Fibroblast of skin of right quadriceps (primary cell): ENCODE measurements at places on chromosomes 4 and X.
A peak's percentile ranks its signal among the peaks of the same experiment; 100 is the strongest.

- DNase-seq = peak; percentile 80
These were observed 88.5 kb upstream of the GPR34 start for GRCh38 chrX:41600291-41600690.

DNA sequence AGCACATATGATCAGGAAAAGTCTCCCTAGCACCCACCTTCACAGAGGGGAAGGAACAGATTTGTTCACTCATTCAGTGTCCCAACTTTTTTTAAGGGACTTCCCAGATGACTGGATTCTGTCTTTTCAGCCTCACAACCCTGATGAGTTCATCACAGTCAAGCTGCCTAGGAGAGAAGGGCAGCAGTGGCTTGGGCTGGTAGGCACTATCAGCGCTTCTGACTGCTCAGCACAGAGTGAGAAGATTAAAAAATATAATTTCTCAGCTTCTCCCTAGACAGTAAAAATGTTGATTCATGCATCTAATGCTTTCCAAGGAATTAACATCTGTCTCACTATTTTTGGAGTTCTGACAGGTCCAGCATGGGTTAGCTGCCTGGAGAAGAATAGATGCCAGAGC, 328.2 kb downstream of the DTHD1 start:
- DNase-seq = no peak

DNA sequence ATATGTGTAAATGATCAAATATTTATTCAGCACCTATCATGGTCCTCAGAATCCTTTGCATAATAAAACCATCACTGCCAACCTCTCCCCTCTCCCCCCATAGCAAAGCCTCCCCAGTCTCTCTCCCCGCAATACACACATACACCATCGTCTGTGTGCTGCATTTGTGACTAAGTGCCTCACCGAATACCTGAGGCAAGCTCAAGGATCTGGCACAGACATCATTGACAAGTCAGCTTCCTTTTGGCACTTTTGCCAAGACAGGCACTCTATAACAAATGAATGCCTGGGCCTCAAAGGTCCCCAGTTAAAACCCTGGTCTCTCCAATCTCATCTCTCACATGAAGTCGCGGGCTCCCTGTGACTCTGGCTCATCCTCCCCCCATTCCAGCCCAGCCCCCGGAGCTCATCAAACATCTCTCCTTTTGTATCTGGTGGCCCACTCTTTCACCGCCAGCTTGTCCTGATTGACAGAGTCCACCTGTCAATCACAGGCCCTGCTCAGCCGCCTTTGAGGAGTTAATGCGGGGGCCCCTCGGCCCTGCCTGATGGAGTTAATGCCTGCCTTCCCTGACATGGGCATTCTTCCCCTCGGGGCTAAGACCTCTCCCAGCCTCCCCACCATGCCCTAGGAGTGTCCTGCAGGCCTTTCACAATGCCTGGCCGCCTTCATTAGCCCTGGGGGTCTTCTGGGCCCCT, 135.8 kb upstream of the ATP6AP2 start:
- DNase-seq = no peak

DNA sequence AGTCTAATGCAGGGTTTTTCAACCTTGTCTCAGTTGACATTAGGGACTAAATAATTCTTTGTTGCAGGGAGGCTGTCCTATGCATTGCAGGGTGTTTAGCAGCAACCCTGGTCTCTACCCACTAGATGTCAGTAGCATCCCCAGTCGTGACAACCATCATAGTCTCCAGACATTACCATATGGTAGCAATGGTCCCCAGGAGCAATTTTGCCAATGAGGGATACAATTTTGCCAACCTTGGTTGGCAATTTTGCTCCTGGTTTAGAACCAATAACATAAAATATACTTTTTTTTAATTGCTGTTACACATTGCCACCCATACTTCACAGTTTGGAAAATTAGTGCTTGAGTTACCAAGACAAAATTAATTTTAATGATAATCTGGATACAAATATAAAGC, 6.0 kb downstream of the EREG start:
- peak; percentile 55 for DNase-seq

DNA sequence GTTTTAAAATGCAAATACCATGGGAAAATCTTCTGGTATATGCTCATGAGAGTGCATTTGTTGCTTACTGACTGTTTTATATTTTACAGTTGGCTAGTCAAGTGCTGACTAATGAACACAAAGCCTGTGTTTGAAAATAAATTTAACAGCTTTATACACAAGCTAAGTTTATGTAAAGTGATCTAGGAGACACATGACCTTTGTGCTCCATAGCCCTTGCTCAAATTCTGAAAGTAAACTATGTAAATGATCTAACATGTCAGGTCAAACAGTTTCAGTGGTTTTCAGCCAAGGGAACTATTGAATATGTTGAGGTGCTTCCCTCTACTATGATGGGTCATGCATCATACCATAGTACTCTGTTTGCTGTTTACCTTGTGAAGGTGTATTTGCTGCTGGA, 36.7 kb downstream of the DIAPH2 start:
- no peak for DNase-seq

DNA sequence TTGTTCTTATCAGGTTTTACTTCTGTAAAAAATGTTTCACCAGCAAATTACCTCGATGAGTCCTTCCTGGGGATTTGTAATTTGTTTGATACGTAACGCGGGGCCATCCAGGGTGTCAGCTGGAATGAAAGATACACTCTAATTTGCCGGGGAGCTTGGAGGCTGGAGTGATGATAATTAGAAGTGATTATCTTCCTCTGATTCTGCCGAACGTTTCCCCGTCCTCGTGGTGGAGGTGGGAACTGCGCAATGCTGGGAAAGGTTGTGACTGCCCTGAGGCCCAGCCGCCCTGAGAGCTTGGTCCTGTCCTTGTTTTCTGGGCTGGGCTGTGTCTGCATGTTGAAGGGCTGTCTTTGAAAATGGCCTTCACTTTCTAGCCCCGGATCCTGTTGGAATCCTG, 48.0 kb downstream of the SORCS2 start:
- DNase-seq = no peak

- DNase-seq = no peak
These were observed 1928.2 kb upstream of the TENM3 start for GRCh38 chr4:180314972-180315371.

DNA sequence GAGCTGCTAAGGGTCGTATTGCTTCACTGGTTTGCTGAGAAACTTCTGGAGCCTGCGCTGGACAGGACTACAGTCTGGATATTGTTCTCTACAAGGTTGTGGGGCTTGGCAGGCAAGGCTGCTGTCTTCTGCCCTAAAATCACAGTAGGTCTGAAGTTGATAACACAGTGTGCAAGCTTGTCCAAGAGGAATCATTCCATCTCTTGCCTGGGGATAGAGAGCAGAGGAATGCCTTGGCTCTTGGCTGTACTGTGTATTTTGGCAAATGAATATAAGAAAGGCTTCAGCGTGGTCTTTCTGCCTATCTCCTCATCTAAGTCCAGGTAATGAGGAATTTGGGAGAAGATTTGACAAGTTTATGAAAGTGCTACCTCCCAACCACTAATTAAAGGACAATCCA, 9.4 kb upstream of the RASL11B start:
- DNase-seq = no peak

GRCh38 chr4:15479913-15480185, 10.2 kb downstream of the CC2D2A start:
- DNase-seq = peak; percentile 48

GRCh38 chr4:70183168-70183939, 12.2 kb upstream of the ODAM start:
- peak; percentile 38 for DNase-seq

- peak; percentile 58 for DNase-seq
These were observed 114.1 kb upstream of the STX18 start for GRCh38 chr4:4655901-4656300.

DNA sequence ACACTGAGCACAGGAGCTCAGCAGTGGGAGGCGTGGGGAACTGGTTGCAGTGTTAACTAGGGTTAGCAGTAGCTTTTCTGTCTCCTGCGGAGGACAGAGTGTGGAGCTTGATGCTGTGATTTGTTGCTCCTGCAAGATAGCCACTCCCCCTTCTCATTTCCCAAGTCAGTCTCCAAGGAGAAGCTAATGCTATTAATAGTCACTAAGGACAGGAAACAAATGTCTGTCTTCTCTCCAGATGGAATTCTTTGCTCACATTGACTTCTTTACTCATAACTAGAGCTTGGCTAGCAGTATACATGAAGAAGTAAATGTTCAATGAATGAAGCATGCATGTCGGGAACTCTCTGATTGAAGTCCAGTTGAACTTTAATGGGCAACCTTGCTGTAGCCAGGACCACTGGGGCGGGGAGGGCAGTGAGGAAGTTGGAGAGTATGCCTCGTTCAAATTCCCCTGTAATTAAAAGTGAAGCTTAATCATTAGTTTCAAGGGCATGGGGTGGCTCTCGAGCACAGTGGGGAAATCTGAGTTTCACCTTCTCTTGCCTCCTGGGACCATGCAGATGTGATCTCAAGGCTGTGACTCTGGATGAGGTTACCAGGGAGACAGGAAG, 156.6 kb upstream of the SCML1 start:
- peak; percentile 84 for DNase-seq

DNA sequence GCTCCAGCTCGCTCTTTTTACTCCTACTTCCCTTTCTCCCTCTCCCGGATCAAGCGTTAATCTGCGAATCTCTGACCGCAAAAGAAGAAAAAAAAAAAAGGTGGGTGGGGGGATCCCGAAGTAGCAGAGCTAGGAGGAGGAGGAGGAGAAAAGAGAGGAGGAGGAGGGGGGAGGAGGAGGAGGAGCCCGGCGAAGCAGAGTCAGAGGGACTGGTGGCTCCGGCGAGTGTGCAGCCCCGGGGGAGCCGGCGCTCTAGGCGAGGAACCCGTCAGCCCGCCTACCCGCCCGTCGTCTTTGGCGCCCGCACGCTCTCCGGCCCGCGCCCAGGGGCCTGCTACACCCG, at the start of gene NHSL2:
TSS of gene NHSL2 (plus strand) at position 203 of the 343 bp plus-strand sequence.
- DNase-seq = peak; percentile 52

- peak; percentile 8 for DNase-seq
These were observed 42.5 kb downstream of the LAMP2 start for GRCh38 chrX:120426599-120426998.

- DNase-seq = no peak
These were observed 3.0 kb downstream of the GPR174 start for GRCh38 chrX:79147477-79147876.

GRCh38 chrX:11462136-11462535, 168.9 kb downstream of the AMELX start:
- DNase-seq = no peak

- DNase-seq = no peak
These were observed 1004.7 kb upstream of the LCORL start for GRCh38 chr4:19026281-19026680.

GRCh38 chr4:103673983-103674382, 45.8 kb downstream of the TACR3 start:
- DNase-seq = no peak

- DNase-seq = no peak
These were observed 5.5 kb downstream of the SEPSECS start for GRCh38 chr4:25154594-25155265.
